A549 treated with ZK216348 at 1 μM for 4 hours (cell line): ENCODE measurements at places on chromosomes 13 and 19. TPM values are rescaled to one million over a fixed set of nuclear protein-coding genes. Genes with fewer than 3 reads are reported as not detected.

ZGLP1 gene
- 1.1 to 2.5 TPM (median 2.3 TPM) in 5 replicates for total RNA-seq

OVOL3 gene
- 0.23 TPM in 1 of 5 replicates, not detected in the others for total RNA-seq

RUBCNL gene
- total RNA-seq: 0.08 to 0.11 TPM (median 0.11 TPM) in 3 of 5 replicates, not detected in the others

COX7A1 gene
- not detected in 5 replicates for total RNA-seq

PGLYRP2 gene
- not detected in 5 replicates for total RNA-seq

VAV1 gene
- total RNA-seq: 6.1 to 7.9 TPM (median 7.1 TPM) in 5 replicates

KCNC3 gene
- total RNA-seq: 0.78 to 1.7 TPM (median 1.5 TPM) in 5 replicates

CAPN12 gene
- total RNA-seq: 4.7 to 6.8 TPM (median 6.0 TPM) in 5 replicates

CPB2 gene
- 0.08 to 0.15 TPM in 2 of 5 replicates, not detected in the others for total RNA-seq

HIF3A gene
- not detected in 5 replicates for total RNA-seq

DNASE2 gene
- 22.6 to 31.7 TPM (median 30.2 TPM) in 5 replicates for total RNA-seq

FXYD1 gene
- total RNA-seq: 0.40 to 0.47 TPM in 2 of 5 replicates, not detected in the others

PTPRH gene
- 3.6 to 6.0 TPM (median 4.0 TPM) in 5 replicates for total RNA-seq

CACNG8 gene
- 0.83 to 1.4 TPM (median 1.4 TPM) in 5 replicates for total RNA-seq

DIAPH3 gene
- 4.7 to 9.7 TPM (median 8.7 TPM) in 5 replicates for total RNA-seq

METTL21C gene
- not detected in 5 replicates for total RNA-seq

SHC2 gene
- 0.58 to 1.2 TPM (median 1.0 TPM) in 5 replicates for total RNA-seq

TCF3 gene
- total RNA-seq: 41.1 to 82.2 TPM (median 74.6 TPM) in 5 replicates

MYADM gene
- total RNA-seq: 191 to 352 TPM (median 290 TPM) in 5 replicates

OR7A17 gene
- not detected in 5 replicates for total RNA-seq

MUC16 gene
- total RNA-seq: under 0.01 to 0.09 TPM (median 0.06 TPM) in 4 of 5 replicates, not detected in the other

SIX5 gene
- 15.9 to 31.7 TPM (median 29.2 TPM) in 5 replicates for total RNA-seq

SRRM5 gene
- total RNA-seq: 0.93 to 1.4 TPM (median 0.98 TPM) in 5 replicates

CD70 gene
- 10.6 to 27.7 TPM (median 22.0 TPM) in 5 replicates for total RNA-seq

NOP53 gene
- 239 to 342 TPM (median 263 TPM) in 5 replicates for total RNA-seq

GNA15 gene
- total RNA-seq: 0.08 to 0.14 TPM in 2 of 5 replicates, not detected in the others

MCF2L gene
- 0.09 to 1.4 TPM (median 0.41 TPM) in 5 replicates for total RNA-seq

CACNG7 gene
- total RNA-seq: 4.6 to 10.0 TPM (median 9.4 TPM) in 5 replicates

SPHK2 gene
- total RNA-seq: 8.2 to 18.4 TPM (median 17.3 TPM) in 5 replicates

ATF5 gene
- 40.4 to 59.5 TPM (median 52.8 TPM) in 5 replicates for total RNA-seq

ADGRE3 gene
- total RNA-seq: not detected in 5 replicates

TEX29 gene
- 0.39 TPM in 1 of 5 replicates, not detected in the others for total RNA-seq

ZNF486 gene
- not detected in 5 replicates for total RNA-seq

CEACAM1 gene
- total RNA-seq: 1.3 to 2.4 TPM (median 2.3 TPM) in 5 replicates

TEAD2 gene
- total RNA-seq: 13.1 to 20.4 TPM (median 16.7 TPM) in 5 replicates

SIAH3 gene
- total RNA-seq: not detected in 5 replicates

LHFPL6 gene
- 6.2 to 7.0 TPM (median 6.8 TPM) in 5 replicates for total RNA-seq

PPM1N gene
- 5.5 to 7.8 TPM (median 7.1 TPM) in 5 replicates for total RNA-seq

CASP14 gene
- total RNA-seq: not detected in 5 replicates

ZNF574 gene
- 21.8 to 39.4 TPM (median 36.5 TPM) in 5 replicates for total RNA-seq

F2RL3 gene
- total RNA-seq: not detected in 5 replicates

KLK8 gene
- not detected in 5 replicates for total RNA-seq

PPP1R13L gene
- total RNA-seq: 28.2 to 49.5 TPM (median 33.1 TPM) in 5 replicates

GAMT gene
- total RNA-seq: 21.9 to 46.0 TPM (median 44.9 TPM) in 5 replicates

SIGLEC5 gene
- not detected in 5 replicates for total RNA-seq

TMEM150B gene
- total RNA-seq: not detected in 5 replicates

TMIGD2 gene
- not detected in 5 replicates for total RNA-seq

COMMD6 gene
- 102 to 155 TPM (median 143 TPM) in 5 replicates for total RNA-seq

SIGLEC12 gene
- total RNA-seq: not detected in 5 replicates

KCNN1 gene
- 0.12 to 0.98 TPM (median 0.48 TPM) in 5 replicates for total RNA-seq

EPS8L1 gene
- 3.0 to 9.2 TPM (median 6.8 TPM) in 5 replicates for total RNA-seq

PET100 gene
- total RNA-seq: 43.5 to 95.4 TPM (median 54.5 TPM) in 5 replicates

KHSRP gene
- 153 to 214 TPM (median 202 TPM) in 5 replicates for total RNA-seq

SH2D3A gene
- total RNA-seq: 11.2 to 19.0 TPM (median 16.9 TPM) in 5 replicates

CYSLTR2 gene
- total RNA-seq: not detected in 5 replicates
